Renal pelvis (tissue), 12 donors: ENCODE measurements at places on chromosomes 11 and 22.

DNA sequence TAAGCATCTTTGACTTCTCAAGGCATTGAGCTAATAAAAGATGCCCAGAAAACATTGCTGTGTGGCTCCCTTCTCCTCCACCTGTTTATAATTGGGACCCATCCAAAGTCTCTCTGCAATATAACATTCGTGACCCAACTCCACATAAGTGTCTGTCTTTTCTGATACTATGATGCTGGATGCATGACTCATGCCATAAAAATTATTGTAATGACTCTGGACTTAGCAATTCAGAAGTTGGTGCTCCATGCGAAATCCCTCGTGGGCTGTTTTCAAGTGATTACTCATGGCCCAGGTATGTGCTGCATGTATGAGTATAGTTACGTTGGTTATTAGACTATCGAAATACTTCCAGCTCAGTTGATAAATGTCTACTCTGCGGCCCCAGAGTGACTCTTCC lies 11.7 kb downstream of the FJX1 start:
- DNase-seq = no peak

- DNase-seq = peak; percentile 35
Observed at GRCh38 chr11:4704790-4705334, 278 bp downstream of the MMP26 start.

DNA sequence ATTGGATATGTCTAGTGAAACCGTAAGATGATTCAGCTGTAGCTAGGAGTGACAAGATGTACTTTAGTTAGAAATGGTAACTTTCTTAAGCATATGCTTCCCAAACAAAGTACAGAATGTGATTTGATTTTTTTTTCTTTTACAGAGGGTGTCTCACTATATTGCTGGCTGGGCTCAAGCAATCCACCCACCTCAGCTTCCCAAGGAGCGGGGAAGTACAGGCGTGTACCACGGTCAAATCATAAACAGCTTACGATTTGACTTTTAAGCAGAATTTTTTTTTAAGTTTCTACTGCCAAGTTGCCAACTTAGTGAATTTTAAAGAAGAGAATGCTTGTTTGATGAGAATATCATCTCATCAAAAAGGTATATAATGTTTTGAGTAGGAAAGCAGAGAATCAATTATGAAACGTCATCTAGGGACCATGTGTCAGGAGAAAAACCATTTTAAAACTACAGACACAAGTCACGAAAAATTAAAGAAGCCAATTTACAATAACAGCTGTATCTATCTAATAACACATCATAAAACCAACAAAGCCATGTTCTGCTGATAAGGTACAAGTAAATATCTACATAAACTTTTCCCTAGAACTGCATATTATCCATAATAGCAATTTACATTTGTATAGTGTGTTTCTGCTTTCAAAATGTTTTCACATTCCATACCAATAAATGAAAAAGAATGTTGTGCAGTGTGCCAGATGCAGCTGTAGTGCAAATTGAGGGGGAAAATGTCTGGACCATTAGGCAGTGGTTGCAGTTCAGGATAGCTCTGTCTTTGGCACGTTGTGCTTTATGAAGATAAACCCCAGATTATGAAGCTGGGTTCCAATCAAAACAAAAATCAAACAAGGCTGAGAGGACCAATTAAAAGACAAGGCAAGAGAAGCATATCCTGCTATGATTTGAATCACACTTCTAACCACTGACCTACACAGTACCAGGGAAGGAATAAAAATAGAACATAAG lies 33.7 kb upstream of the USP47 start:
- DNase-seq = no peak

DNA sequence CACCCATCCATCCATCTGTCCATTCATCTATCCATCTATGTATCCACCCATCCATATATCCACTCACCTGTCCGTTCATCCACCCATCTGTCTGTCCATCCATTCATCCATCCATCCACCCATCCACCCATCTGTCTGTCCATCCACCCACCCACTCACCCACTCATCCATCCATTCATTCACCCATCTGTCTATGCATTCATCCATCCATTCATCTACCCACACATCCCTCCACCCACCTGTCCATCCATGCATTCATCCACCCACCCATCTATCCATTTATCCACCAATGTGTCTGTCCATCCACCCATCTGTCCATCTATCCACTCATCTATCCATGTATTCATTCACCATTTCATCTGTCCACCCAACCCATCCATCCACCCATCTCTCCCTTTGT lies 33.3 kb downstream of the NADSYN1 start:
- no peak for DNase-seq

- DNase-seq = no peak
Observed at GRCh38 chr11:105092256-105093239, 47.0 kb downstream of the CARD18 start.
